ENCODE measurements at places on chromosomes 2 and 18.

DNA sequence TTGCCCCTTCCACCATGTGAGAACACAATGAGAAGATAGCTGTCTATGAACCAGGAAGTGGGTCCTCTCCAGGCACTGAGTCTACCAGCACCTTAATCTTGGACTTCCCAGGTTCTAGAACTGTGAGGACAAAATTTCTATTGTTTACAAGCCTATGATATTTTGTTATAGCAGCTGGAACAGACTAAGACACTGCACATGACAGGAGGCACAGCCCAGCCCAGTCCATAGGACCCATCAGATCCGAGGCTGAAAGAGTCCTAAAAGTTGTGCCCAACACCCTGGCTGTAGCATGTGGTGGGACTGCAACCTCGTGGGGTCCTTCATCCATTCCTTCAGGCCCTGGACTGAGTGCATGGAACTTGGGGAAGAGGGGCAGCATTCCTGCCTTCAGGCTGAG lies 48.4 kb upstream of the YWHAQ start:
- no peak for DNase-seq

GRCh38 chr2:28493636-28494035 lies 2.2 kb upstream of the PLB1 start:
- no peak for DNase-seq

GRCh38 chr2:213763354-213763753 lies 479.1 kb downstream of the SPAG16 start:
- DNase-seq, result no peak

DNA sequence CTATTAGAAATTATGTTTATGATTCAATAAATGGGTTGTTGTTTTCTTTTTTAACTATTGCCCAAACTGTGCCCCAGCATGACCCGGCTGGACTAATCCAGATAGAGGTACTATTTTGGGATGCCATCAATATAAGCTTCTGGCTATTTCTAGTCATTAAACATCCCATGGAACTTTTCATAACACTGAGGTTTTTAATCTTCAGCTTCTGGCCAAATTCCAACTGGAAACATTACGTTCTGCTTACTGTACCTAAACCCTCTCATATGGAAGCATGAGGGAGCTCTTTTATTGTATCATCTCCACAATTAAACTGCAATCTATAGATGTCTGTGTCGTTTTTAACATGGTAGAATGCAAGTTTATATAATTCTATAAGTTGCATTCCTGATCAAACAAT lies 674.7 kb downstream of the ARHGAP15 start:
- DNase-seq, result no peak

- DNase-seq, result no peak
Observed at GRCh38 chr2:97858442-97858841, 137.3 kb downstream of the TMEM131 start.

- no peak for DNase-seq
Observed at GRCh38 chr2:165909466-165909865, 44.1 kb downstream of the TTC21B start.

DNA sequence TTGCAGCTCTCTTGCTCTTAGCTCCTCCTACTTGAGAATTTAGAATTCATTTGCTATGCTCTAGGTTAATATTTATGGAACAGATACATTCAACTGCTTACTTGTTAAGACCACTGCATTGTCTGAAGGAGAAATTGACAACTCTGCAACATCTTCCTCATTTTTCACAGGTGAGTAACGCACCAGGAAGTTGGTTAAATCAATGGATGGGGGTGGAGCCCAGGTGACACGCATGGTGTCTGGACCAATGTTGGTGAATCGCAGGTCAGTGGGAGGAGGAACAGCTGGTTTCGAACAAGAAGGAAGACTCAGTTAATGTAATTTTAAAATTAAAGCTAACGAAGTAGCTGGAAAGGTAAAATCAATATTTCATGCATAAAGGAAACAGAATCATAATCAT lies 44.3 kb downstream of the FN1 start:
- DNase-seq, result no peak

DNA sequence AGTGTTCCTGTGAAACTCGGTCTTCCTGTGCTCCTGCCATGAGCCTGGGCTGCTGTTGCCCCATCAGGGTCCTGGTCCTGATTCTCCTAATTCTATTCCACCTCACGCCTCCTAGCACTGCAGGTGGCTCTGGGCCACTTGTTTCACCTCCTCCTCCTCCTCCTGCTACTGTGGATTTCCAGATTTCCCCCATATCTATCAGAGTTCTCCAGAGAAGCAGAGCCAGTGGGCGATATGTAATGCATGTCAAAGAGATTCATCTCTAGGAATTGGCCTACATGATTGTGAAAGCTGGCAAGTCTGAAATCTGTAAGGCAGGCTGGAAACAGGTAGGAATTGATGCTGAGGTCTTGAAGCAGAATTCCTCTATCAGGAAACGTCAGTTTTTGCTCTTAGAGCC lies 45.3 kb downstream of the CHRNA1 start:
- no peak for DNase-seq

GRCh38 chr18:35533916-35534405 lies 36.2 kb upstream of the INO80C start:
- no peak for DNase-seq

All from stimulated activated CD8-positive, alpha-beta memory T cell treated with anti-CD3 and anti-CD28 coated beads, Interleukin-4, amount 100 ng/mL, for 4 hours (primary cell).